Skin of body (tissue), 3 donors: ENCODE measurements at places on chromosomes 5 and 9.

DNA sequence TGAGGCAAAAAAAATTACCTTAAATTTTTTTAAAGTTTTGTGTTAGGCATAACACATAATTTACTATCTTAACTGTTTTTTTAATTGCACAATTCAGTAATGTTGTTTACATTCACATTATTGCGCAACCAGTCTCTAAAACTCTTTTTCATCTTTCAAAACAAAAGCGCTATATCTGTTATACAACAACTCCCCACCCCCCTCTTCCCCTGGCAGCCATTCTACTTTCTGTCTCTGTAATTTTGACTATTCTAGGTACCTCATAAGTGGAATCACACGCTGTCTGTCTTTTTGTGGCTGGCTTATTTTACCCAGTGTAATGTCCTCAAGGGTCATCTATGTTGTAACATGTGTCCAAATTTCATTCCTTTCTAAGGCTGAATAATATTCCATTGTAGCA, 241.5 kb upstream of the DMRT1 start:
- no peak for DNase-seq

DNA sequence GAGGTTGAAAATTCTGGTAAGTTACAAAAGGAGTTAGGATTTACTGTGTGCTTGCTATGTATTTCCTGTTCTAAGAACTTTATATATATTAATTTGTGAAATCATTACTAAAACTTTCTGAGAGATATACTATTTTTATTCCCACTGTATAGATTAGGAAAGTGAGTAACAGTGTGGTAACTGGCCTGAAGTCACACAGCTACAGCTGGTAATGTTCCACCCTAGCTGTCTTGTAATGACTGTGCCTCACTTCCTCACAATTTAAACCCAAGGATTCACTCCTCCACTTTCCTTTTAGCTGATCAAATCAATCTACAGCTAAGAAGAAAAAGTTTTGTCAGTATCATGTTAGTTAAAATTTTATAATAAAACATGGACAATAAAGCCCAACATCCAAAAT, 278.8 kb downstream of the GAS1 start:
- DNase-seq: no peak

DNA sequence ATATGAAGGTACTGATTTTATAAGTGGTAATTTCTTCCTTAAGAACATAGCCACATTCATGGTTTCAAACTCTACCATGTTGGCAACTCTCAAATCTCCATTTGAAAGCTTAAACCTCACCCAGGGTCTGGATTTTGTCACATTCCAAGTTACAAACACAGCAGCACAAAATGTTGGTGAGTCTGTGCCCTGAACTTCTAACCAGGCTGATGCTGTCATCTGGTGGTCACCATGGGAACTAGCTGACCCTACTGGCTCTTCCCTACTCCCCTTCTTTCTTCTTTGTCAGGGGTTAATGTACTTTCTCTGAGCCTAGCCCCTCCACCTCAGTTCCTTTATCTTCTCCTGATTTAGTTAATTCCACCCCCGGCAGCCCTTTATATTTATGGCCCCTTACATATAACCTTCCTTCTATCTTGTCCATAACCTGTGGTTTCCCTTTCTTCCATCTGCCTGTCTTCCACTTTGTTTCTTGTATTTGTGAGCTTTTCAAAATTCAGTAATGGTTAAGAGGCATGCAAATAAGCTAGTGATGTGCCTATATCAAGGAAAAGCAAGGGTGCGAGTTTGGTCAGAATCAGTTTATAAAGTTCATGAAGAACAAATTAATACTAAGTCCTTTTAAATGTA, 35.9 kb downstream of the TGFBR1 start:
- DNase-seq: peak; percentile 58

GRCh38 chr5:37543216-37543615, 164.1 kb downstream of the WDR70 start:
- DNase-seq: no peak

- no peak for DNase-seq
These were observed 45.0 kb downstream of the TRIM36 start for GRCh38 chr5:115124741-115125140.

DNA sequence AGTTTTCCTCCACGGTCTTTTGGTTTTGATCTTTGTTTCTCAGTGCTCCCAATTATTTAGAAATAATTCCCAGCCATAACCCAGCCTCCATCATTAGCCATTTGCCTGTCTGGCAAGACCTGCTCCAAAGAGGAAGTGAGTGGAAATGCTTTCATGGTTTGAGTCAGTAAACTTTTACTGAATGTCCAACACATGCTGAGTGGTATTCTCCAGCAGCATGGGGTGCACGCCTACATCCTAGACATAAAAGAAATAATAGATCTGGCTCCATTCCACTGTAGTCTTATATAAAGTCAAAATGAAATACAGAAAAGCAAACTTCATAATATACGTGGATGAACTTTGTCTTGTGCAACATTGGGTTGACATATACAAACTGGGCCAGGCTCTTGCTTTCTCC, 757.2 kb downstream of the TLE1 start:
- DNase-seq: peak; percentile 38

- DNase-seq: no peak
These were observed 45.3 kb upstream of the CDK5RAP2 start for GRCh38 chr9:120625222-120625621.

- no peak for DNase-seq
These were observed 171.9 kb downstream of the MAPKAP1 start for GRCh38 chr9:125534971-125535701.

DNA sequence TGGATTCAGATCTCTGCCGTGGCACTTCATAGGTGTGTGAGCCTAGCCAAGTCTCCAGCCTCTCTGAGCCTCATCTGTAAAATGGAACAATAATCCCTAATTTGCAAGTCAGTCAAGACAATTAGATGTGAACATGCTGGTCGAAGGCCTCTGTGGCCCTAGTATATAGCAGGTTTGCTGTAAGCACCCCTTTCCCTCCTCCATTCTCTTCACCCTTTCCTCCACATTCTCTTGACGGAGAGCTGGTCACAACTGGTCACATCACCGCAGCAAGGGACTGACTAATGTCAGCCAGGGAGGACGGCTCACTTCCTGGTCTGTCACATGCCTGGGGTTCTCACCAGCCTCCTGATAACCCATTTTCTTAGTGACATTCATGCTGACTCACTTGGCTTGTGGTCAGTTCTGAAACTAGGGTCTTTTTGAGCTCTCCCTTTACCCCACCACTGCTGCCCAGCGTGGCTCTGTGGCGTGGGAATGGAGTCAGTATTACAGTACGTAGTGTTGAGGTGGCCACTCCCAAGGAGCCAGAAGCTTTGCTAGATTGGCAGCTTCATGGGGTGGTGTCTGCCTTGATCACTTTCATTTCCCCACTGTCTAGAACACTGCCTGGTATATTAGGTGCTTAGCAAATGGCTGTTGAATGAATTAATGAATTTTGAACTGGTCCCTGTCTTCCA, 47.8 kb downstream of the ERGIC1 start:
- DNase-seq: no peak

DNA sequence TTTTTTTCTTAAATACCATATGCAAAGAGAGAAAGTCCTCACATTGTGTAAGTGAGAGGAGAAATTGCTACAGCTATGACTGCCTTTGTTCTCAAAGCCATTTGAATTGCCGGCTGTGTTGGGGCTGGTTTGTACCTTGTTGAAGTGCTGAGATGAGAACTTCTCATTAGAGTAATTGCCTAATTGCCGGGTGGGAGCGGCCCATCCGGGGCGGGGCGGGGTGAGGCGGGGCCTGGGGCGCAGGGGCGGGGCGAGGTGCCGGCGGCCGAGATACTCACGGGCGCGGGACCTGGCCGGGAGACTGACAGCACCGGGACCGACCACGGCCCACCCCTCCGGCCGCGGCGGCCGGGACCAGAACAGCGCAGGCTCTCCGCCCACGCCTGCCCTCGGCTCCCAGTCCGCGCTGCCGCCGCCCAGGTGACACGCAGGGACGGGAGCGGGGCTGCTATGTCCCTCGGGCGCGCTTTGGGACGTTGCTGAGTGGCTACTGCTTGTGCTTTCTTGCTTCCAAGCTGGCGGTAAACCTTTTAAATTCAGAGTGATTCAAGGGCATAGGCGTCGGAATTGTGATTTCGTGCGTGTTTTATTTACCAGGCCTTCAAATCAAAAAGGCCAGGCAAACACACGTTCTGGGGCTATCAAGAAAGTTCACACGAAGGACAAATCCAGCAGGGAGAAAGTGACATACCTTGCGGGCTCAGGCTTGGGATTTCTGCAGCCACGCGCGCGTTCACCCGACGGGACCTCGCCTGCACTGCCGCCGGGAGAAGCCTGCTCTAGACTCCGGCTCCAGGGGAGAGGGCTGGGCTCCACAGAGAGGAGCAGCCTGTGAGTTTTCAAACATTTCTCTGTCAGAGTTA, 269.1 kb downstream of the FANCC start:
- DNase-seq: peak; percentile 9

GRCh38 chr9:38074441-38074961, 5.5 kb upstream of the SHB start:
- DNase-seq: no peak

- DNase-seq: no peak
These were observed 44.0 kb downstream of the ROR2 start for GRCh38 chr9:91905991-91906469.

DNA sequence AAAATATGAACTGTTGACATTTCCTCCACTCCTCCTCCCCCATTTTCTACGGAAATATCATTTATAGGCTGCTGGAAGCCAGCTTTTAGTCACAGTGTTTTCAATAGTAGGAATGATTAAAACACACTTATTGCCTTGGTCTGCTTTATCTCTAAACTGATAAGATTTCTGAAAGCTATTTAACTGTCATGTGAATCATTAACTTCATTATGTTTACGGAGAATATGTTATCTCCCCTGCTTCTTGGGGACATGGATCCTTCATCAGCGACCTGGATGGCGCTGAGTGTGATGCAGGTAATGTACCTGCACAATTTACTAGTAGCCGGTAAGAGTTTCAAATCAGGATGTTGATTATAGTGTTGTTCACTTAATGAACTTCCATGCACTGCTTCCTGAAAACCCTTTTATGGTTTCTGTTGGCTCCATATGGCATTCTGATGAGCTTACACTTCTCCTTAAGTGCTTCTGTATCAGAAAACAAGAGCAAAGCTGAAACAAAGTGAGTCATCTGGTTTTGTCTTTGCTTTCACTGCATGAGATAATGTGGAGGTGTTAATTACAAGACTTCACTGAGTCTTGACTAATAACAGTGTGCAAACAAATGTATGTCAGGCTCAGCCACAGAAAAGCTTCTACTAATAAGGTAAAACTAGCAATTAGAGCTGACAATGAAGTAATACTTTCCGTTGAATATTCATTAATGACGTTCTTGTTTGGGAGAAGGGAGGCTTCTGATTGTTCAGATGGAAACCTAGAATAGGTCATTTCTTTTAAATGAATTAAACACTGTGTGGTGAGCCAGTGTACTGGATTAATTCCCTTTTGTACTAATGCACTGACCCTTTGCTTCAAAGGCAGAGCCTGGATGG, 162.4 kb upstream of the ZNF608 start:
- peak; percentile 64 for DNase-seq

GRCh38 chr9:33858423-33858822, 41.5 kb downstream of the UBE2R2 start:
- DNase-seq: no peak

DNA sequence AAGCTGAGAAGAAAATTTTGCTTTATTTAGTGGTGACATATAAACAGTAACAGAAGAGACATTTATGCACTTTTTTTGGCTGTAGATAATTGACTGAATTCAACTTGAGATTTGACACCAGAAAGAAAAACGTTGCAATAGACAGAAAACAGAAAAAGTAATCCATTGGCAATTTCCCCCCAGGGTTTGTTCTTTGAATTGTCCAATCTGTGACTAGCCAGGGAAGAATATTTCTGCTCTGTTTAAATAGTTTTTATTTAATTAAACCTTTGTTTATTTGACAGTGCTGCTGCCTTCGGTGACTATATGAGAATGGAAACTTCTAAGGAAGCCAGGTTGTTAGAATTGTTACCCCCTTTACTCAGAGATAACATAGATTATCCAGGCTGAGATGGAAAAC, 210.6 kb downstream of the DEPDC1B start:
- DNase-seq: no peak

GRCh38 chr9:135907006-135907430, 328 bp downstream of the CAMSAP1 start:
- DNase-seq: no peak

GRCh38 chr9:137163365-137163715, 6.5 kb downstream of the LRRC26 start:
- DNase-seq: no peak

- no peak for DNase-seq
These were observed 17.1 kb upstream of the ADAMTS2 start for GRCh38 chr5:179362355-179362754.

DNA sequence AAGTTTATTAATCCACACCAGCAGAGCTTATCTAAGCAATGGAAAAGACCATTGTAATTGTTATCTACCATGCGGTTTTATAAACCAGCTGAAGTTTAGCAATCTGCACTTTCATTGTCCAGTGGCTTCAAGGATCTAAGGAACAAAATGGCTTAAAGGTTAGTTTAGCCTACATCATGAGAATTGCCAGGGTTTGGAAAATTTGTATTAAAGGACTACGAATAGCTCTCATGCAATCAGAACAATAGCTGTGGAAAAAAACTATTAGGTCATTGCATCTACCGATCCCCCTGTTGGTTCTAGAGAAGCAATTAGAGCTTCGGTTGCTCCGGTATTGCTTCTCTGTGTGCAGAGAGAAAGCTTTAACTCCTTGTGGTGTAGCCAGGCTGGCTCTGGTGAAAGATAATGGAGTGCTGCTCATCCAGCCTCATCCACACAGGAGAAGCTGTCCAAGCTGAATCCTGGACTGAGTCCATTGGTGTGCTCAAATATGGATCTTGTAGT, 86.3 kb upstream of the SLC12A2 start:
- no peak for DNase-seq

DNA sequence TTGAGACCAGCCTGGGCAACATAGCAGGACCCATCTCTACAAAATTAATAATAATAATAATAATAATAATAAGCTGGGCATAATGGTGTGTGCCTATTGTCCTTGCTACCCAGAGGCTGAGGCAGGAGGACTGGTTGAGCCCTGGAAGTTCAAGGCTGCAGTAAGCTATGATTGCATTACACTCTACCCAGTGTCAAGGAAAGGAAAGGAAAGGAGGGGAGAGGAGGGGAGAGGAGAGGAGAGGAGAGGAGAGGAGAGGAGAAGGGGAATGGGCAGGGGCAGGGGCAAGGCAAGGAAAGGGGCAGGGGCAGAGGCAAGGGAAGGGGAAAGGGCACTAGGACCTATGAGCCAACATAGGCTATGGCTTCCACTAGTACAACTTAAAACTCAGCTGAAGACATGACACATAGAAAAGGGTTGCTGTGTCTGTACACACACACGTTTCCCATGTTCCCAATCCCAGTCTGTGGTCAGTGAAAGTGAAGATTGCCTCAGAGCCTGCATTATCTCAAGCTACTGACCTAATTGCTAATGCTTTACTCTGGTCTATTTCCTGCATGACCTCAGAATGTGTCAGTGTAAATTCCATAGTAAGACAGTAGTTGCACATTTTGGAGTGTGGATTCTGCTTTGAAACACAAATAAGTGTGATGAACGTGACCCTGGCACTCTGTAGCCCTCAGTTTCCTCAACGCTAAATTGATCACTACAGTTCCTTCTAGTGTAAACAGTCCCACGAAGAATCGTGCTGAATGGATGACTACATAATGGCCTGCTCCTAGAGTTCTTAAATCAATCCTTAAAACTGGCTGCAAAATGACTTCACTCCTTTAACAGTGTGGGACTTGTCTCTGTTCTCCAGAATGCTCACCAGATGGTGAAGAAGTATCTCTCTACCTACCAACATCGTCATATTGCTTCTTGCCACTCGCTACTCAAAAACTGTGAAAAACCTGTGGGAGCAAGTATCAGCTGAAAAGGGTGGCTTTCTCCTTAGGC, 497.0 kb downstream of the RAB3C start:
- no peak for DNase-seq

- DNase-seq: no peak
These were observed 138.3 kb downstream of the PBX3 start for GRCh38 chr9:125885405-125886034.

- DNase-seq: no peak
These were observed 1046.9 kb upstream of the WWC1 start for GRCh38 chr5:167244583-167244982.
